GM10248 (cell line): ENCODE measurements at places on chromosomes 2 and 18.

GRCh38 chr2:41791523-41791922, 256.3 kb upstream of the PKDCC start:
- peak; percentile 20 for DNase-seq

DNA sequence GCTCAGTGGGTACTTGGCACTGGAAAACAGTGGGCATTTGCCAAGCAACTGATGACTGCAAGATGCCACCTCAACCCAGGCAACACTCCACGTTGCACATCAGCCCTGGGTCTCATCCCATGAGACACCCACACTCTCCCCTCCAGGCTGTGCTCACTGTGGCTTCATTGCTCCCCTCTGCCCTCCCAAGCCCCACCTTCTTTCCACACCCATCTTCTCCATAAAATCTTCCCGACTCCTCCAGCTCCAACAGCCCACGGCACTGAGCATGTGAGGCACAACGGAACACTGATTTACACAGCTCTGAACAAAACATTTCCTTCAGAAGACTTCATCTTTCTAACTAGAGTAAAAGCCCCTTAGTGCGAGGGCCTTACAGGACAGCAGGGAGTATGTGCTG, 117.8 kb upstream of the ACAA2 start:
- DNase-seq: no peak

DNA sequence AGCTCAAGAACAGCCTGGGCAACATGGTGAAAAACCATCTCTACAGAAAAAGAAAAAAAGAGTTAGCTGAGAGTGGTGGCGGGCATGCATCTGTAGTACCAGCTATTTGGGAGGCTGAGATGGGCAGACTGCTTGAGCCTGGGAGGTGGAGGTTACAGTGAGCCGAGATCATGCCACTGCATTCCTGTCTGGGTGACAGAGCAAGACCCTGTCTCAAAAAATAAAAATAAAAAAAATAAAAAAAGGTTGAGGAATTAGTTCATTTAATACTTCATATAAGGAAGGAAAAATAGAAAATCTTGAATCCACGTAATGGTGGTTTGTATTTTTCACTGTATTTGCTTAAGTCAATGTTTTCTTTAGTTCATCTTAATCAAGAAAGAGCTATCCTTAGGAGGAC, 241.7 kb downstream of the TGIF1 start:
- no peak for DNase-seq

DNA sequence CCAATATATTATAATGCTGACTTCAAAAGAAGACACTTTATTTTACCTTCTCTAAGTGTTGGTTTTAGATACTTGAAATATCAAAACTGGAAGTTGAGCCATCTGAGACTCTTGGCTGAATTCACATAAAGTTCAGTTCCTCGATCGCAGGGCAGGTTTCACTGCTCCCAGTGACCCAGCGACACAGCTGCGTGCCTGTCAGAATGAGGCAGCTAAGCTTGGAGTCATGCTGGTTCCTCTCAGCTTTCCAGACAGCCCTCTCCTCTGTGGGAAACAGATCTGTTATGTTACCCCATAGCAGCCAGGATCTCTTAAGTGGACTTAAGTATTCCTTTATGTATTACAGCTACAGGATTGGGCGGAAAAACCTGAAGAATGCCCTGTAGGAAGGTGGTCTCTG, 142.8 kb upstream of the ALPP start:
- DNase-seq: peak; percentile 53

DNA sequence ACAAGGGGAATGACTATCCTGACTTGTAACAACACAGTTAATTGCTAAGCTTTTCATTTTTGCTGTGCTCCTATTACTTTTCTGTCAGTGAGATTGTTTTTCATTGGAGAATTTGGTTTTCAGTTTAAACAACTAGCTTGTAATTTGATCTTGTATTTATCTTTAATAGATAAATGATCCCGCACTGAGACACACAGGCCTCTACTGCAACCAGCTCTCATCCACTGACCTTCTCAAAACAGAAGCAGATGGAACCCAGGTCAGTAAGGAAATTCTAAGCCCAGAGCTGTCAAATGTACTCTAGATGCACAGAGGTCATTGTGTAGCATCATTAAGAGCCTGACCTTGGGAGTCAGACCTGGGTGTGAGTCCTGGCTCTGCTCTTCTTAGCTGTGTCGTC, 30.7 kb downstream of the PTRHD1 start:
- no peak for DNase-seq

- DNase-seq: peak; percentile 77
These were observed 4.3 kb downstream of the RAX start for GRCh38 chr18:59268721-59269562.

GRCh38 chr2:161766334-161766733, 142.1 kb downstream of the SLC4A10 start:
- no peak for DNase-seq

DNA sequence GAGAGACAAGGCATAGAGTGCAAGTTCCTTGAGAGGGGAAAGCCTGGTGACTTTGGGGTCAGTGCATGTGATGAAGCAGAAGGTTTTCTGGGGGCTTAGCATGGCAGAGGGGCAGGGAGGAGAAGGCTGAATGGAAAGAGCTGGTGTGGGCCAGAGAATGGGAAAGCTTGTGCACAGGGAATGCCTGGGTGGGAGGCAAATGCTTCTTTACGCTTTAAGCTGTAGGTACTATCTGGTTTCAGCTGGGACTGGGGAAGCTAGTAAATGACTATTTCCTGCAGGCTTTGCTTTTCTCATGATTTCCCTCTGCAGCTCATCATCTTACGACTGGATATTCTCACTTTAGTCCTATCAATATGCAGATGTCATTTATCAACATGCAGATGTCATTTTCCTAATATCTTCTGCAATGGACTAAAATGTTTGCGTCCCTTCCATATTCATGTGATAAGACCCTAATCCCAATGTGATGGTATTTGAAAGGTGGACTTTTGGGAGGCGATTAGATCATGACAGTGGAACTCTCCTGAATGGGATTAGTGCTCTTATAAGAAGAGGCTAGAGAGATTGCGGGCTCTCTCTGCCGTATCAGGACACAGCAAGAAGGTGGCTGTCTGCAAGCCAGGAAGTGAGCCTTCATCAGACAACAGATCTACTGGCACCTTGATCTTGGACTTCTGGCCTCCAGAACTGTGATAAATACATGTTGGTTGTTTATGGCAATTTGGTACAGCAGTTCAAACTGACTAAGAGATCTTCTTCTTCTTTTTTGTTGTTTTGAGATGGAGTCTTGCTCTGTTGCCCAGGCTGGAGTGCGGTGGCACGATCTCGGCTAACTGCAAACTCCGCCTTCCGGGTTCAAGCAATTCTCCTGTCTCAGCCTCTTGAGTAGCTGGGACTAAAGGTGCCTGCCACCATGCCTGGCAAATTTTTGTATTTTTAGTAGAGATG, 50.1 kb downstream of the MYCN start:
- no peak for DNase-seq

DNA sequence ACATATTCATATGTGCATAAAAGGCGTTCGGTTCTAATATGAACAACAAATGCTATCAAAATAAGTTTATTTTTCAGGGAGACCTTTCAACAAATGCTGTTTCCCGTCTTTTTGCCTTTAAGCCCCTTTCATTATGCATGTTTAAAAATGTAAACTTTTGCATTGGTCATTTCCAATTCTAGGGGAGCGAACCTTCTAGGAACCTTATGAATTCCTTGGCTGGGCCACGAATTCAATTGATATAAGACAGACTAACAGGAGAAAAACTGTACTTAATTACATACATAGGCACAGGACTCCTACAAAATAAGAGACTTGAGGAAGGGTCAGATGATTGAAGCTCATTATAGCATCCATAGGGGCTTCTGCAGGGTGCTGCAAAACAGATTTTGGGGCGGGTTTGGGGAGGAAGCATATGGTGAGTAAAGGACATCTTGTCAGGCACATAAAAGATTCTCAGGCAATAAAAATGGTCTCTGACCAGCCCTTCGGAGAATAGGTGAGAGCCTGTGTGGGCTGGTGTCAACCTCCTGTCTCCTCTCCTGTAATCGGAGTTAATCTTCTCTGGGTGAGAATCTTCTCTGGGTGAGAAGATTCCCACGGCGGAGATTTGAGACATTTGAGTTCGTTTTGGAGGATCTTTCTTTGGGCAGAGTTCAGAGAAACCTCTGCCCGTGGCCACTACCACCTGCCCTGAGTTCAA, 1.7 kb downstream of the TNFRSF11A start:
- no peak for DNase-seq

GRCh38 chr18:12098374-12098773, 4.7 kb downstream of the ANKRD62 start:
- DNase-seq: no peak

DNA sequence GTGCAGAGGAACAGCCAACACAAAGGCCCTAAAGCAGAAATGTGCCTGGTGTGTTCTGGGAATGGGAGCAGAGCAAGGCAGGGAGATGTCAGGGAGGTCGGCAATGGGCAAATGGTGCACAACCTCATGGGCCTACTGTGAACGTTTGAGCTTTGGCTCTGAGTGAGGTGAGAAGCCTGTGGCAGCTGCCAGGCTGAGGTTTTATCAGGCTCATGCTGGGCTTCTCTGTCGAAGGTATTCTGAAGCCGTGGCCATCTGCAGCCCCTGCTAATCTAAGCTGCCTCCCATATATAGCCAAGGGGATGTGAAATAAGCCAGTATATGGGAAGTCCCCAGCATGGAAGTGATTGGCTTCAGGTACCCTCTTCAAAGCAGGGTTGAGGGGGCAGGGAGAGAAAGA, 193.3 kb downstream of the SLC4A3 start:
- no peak for DNase-seq

- no peak for DNase-seq
These were observed 922.0 kb upstream of the NRXN1 start for GRCh38 chr2:51953931-51954330.

GRCh38 chr18:75531851-75532459, 104.5 kb upstream of the SMIM21 start:
- no peak for DNase-seq

GRCh38 chr2:62568074-62568473, 62.1 kb upstream of the TMEM17 start:
- no peak for DNase-seq

- DNase-seq: no peak
These were observed 281.7 kb upstream of the ATP5MC3 start for GRCh38 chr2:175463169-175463568.

DNA sequence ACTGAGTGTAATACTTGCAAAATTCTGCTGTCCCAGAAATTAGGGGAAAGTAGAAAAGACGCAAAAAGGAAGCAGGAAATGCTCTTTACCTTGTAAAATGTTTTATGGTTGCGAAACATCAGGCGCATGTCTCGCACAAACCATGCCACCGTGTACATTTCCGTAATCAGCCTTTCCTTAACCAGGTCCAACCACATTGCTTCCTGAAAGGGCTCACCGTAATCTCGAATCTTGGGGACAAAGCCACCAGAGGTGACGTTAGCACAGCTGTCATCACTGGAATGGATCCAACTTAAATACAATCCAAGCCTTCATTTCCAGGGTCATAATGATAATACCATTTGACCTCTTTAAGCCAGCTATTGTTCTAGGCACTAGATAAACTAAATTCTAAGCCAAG, 49.3 kb downstream of the SP110 start:
- no peak for DNase-seq

DNA sequence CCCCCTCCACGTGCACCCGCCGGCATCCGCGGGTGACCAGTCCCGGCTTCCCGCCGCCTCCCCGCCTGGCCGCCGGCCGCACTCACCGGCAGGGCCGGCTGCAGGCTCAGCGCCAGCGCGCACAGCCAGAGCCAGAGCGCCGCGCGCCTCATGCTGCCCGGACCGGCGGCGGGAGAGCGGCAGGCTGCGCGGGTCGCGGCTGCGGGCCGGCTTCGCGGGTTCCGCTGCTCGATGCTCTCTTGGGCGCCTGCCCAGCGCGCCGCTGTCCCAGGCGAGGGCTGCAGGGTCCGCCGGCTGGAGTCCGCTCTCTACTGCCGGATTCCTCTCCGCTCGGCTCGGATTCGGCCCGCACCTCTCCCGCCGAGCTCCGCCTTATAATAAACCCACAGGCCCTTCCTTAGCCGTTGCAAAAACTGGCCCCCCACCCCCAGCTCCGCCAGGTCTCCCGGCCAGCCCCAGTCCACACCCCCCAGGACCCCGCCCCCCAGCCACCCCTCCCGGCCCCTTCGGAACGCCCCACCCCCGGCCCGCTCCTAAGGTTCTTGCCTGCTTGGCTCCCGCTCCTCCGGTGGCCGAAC, at the start of gene SDC1:
SDC1 (minus strand) TSS at position 415 of the 578 bp plus-strand sequence; CDS start at position 152, 263 bp downstream.
- no peak for DNase-seq

DNA sequence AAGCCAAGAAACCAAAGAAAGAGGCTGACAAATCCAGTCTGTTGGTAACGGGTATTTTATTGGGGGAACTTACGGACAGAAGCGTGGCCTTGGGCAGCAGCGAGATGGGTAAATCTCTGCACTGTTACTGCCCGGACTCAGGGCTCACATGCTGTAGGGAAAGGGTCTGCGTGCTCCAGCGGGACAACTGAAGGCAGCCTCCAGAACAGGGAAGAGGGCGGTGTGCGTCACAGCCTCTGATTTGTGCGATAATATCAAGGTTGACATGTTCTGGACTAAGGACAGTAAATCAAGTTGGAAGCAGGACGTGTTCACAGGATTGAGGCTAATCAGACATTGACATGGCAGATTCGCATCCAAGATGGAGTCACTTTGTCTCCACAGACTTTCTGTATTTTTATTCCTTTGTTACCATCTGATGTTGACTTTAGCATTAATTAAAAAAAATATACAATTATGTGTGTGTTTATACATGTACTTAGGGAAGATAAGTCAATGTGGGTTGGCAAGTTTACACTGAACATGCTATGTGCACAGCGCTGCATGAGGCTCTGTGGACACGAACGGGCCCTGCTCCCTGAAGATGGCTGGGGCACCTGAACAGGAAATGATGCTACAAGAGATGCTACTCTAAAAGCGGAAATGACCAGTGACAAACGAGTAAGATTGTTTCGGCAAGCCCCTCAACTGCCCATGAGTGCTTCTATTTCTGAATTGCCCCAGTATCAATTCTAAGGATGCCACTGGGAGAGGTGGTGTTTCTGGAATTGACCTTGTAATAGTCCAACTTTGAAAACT, 22.6 kb upstream of the DCDC2C start:
- DNase-seq: no peak

- no peak for DNase-seq
These were observed 8.4 kb downstream of the POMC start for GRCh38 chr2:25159949-25160348.

GRCh38 chr2:3148716-3149115, 228.9 kb downstream of the EIPR1 start:
- DNase-seq: no peak

- DNase-seq: peak; percentile 20
These were observed 550 bp downstream of the RAB1A start for GRCh38 chr2:65129286-65129825.

GRCh38 chr2:108941767-108942166, 47.3 kb downstream of the EDAR start:
- no peak for DNase-seq

- no peak for DNase-seq
These were observed 53.1 kb downstream of the TTC27 start for GRCh38 chr2:32680942-32681341.

DNA sequence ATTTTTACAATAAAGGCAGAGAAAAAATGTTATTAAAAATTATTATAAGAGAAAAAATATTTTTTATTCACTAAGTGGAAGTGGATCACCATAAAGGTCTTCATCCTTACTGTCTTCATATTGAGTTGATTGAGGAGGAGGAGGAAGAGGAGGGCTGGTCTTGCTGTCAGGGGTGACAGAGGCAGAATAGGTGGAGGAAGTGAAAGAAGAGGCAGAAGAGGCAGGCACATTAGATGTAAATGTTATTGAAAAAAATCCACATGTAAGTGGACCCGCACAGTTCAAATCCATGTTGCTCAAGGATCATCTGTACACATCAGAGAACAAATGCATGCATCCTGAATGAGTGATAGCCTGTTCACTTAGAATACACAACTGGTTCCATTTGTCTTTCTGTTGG, 6.4 kb upstream of the SPATS2L start:
- no peak for DNase-seq
